ENCODE measurements at places on chromosomes 5 and 9.

GRCh38 chr5:71830681-71831539 is 111.8 kb downstream of the CARTPT start:
- DNase-seq = peak; percentile 63

DNA sequence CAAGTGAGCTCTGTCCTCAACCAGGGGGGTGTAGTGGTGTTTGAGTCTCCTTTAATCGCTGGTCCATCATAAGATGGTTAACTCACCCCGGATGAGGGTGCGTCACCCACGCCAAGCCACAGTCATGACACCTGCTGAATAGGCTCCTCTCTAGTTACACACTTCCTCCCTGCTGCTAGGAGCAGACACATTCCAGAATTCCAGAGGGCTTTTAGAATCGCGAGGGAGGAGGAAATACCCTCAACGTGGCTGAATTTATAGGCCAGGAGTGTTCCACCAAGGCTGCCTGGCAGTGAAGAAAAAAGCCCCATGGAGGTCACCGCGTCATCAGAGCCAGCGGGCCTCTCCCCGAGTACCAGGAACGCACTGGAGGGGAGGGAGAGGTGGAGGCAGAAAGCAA is 5.1 kb downstream of the GLRX start:
- no peak for DNase-seq

DNA sequence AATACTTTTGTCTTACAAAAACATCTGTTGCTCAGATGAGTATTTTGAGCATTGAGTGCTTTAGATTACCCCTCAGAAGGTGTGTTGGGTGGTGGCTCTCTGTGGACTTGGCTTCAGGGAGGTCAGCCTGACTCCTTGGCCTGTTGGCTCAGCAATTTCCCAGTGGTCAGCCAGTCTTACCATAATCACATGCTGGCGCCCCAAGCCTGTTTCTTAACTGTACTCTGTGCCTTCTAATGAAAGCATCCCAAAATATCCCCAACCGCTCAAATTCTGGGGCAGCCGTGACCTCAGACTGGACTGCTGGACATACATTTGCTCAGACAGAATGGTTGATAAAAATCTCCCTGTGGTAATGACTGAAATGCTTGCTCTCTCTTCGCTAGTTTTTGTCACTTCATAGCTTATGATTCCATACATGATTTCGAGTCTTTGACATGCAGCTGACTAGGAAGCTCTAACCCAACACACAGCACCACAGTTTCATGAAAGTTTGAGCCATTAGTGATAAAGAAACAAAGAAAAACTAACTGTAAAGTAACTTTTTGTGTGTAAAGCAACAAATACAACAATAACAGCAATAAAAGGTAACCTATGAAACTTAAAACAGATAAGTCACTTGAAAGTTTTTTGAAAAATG is 562.2 kb upstream of the MEF2C start:
- no peak for DNase-seq

- no peak for DNase-seq
Observed at GRCh38 chr5:106634375-106634774, 1036.4 kb downstream of the EFNA5 start.

GRCh38 chr9:86077276-86077675 is 22.1 kb downstream of the GOLM1 start:
- DNase-seq = no peak

DNA sequence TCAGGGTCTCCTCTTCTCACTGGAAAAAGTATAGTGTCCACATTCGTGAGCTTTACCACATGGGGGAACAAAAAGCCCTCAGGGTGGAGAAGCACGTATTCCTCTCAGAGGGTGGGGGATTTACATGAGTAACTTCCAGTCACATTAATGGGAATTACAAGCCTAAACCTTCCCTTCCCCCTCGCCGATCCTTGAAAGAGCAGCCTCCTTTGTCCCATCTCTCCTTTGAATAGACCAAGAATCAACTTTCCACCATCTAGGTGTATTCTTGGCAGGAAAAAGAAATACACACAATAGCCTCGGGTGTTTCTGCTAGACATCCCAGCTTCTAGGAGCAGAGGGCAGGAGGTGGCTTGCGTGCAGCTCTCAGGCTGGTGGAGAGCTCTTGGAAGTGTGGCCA is 144.4 kb downstream of the ZNF462 start:
- DNase-seq = no peak

DNA sequence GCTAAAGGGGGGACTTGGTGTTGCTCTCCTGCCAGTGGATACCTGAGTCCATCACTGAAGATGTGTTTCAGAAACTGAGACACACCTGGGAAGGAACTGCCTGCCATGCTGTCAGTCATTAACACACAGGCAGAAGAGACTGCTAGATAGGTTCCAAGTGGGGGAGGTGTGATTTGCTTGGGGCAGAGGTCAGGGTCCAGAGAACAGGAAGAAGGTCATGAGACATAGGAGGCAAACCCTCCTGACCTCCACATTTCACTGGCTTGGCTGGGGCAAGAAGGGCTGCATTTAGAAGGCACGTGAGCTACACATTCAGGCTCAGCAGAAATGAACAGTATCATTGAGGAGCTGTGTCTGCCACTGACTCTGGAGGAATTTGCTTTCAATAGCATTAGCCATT is 215.8 kb downstream of the HSPA4 start:
- DNase-seq = no peak

DNA sequence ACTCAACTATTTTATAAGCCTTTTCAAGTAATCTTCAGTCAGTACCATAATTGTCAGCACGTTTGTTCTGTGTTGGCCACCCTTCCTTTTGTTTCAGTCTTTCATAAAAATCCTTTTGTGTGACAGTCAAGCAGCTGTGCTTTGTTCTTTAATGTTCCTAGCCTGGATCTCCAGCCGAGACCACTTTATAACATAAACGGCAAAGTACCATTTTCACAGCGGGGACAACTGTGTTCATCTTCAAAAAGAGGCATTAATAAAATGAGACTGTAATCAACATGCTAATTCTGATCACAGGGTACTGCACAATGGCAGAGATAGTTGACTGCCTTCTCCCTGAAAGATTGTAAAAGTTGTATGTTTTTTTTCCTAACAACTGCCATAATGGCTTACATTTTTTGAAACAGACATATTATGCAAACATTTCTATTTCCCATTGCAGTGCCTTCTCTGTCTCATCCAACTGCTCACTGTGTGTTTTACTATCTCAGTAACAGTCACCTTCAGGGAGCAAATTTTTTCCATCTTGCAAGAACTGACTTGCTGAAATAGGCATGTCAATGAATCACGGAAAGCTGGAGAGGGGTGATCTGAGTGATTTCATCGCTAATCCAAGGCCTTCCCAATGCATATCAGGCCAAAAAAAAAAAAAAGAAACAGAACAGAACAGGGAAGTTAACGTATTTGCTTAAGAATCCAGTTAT is 828.5 kb upstream of the DMAC1 start:
- peak; percentile 72 for DNase-seq

- DNase-seq = no peak
Observed at GRCh38 chr5:42989190-42989589, 50.9 kb downstream of the ANXA2R start.

DNA sequence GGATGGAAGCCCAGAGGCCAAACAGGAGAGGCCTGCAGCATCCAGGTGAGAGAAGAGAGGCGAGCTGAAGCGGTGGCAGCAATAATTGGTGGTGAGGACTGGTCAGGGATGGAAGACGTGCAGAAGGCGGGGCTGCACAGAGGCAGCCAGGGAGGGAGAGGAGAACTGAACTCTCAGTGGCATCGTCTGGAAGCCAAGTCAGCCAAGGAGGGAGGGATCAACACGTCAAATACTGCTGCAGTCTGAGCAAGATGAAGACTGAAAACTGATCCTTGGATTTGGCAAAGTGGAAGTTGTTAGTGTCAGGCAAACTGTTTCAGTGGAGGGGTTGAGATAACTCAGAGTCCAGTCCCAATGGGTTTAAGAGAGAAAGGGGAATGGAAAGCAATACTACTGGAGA is 145.4 kb downstream of the CDK5RAP2 start:
- DNase-seq = no peak

GRCh38 chr5:18465833-18466681 is 831.8 kb downstream of the TAF11L14 start:
- peak; percentile 45 for DNase-seq

DNA sequence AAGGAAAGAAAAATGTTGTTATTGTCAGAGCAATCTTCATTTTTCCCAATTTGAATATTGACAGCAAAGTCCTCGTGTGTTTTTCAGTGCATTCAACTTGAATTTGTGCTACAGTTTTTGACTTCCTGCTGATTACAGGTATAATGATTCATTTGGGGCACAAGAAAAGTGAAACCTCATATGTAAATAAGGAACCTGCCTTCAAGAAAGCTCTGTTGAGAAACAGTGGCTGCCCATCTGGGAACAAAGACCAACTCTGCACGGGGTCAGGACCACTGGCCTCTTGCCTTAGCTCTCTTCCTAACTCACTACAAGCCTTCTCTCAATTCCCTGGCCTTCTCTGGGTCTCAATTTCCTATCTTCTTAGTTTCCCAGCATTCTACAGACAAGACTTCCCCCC is 21.0 kb downstream of the TIMD4 start:
- no peak for DNase-seq

DNA sequence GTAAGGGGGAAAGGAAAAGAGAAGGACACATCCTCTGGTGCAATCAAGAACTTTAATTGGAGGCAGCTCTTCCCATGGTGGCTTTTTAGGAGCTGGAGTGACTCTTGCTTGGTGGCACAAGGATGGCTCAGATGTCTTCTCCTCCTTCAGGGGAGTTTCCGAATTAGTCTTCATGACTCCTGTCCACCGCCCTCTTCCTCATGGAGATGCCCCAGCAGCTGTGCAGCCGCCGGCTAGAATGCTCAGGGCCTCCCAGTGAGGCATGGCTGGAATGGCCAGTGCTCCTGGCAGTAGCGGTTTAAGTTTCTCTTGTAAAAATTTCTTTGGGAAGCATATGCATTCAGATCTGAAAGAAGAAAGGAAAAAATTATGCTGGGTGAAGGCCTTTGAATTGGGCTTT is 8.8 kb upstream of the TEX53 start:
- DNase-seq = no peak

- no peak for DNase-seq
Observed at GRCh38 chr5:138968601-138969000, 93.5 kb upstream of the LRRTM2 start.

GRCh38 chr5:132050136-132050535 is 10.3 kb upstream of the IL3 start:
- DNase-seq = no peak

- no peak for DNase-seq
Observed at GRCh38 chr9:98742325-98743280, 33.9 kb upstream of the GABBR2 start.

DNA sequence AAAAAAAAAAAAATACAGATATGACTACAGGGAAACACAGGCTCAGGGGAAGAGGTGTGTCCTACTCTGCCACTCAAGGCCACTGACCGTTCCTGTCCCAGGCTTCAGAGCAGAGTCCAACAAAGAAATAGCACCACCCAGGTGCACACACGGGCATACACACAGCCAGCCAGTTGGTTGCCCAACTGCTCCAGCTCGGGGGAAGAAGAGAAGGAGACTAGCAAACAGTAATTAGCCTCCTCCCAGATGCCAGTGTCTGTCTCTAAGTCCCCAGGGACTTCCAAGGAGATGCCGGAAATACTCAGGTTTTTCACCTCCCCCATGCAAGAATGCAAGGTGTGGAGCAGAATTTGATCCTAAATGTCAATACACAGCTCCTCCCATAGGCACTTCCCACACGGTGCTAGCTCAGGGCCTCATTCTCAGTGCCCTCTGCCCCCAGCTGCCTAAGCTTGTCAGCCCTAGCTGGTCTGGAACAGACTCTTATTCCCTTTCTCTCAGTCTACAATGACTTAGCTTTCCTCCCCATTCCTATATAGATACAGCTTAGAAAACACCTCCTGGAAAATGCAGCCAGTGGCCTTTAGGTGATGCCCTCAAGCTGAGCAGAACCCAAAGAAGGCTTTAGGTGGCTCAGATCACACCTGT is 1.7 kb downstream of the MYORG start:
- DNase-seq = no peak

GRCh38 chr9:114038724-114039313 is 39.3 kb downstream of the AMBP start:
- no peak for DNase-seq

DNA sequence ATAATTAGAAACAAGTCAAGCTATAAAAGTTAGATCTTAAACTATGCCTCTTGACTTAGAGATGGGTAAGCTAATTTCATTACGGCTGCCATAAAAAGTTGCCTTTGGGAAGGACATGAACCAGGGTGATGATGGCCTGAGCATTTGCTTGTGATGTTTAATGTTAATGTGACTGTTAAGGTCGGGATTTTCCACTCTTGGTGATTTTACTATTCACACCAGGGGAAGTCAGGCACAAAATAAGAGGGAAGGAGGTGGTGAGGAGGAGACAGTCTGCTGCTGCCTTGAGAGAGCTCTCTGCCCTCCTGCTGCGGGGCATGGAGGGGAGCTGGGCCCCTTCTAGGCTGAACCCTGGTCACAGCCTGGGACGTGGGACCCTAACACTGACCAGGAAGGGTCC is 34.4 kb downstream of the AHRR start:
- no peak for DNase-seq

DNA sequence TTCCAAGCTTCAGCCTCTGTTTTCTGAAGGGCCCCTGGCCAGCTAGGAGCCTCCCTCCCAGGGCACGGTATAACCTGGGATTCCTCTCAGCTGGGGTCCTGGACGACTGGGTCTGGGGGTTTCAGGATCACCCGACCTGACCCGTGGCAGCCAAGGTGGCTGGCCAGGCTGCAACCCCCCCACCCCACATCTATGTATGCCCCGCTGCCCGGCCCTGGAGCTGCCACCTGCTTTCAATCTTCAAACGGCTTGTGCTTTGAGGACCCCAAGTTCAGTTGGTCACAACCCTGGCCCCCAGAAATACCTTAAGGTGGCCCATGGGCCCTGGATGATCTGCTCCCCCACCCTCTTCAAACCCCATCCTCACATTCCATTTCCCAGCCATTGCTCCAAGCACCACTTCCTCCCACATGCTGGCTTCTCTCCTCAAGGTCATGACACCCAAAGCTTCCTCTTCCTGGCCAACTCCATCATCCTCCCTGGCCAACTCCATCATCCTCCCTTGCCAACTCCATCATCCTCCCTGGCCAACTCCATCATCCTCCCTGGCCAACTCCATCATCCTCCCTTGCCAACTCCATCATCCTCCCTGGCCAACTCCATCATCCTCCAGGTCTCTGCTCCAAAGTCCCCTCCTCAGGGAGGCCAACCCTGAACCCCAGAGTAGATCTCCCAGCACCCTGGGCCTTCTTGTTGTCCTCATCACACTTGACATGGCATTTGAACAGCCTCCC is 17.2 kb upstream of the TTLL11 start:
- no peak for DNase-seq

GRCh38 chr9:110013064-110013463 is 194.9 kb downstream of the C9orf152 start:
- no peak for DNase-seq

DNA sequence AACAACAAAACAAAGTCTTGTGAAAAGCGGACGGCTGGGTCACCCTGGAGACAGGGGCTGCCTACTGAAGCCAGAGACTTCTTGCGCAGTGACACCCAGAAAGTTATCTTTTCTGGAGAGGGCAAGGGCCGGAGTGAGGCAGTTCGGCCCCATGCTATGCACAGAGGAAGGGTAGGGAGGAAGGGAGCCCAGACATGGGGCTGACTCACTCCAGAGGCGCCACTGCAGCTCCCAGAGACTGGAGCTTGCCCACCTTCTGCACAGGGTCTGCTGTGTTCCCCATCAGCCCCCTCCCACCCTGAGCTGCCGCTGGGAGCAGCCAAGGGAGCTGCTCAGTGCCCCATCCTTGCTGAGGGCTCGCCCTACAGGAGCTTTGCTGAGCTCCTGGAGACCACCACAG is 13.3 kb downstream of the SLC6A3 start:
- no peak for DNase-seq

Measured in NCI-H1105 treated with DMSO at 0.1 percent for 48 hours (cell line).